ENCODE measurements at places on chromosomes 2 and 18. TPM values are rescaled to one million over a fixed set of nuclear protein-coding genes. Genes with fewer than 3 reads are reported as not detected.

- no peak for DNase-seq
Observed at GRCh38 chr2:28411166-28411755, 18.6 kb downstream of the FOSL2 start.

DNA sequence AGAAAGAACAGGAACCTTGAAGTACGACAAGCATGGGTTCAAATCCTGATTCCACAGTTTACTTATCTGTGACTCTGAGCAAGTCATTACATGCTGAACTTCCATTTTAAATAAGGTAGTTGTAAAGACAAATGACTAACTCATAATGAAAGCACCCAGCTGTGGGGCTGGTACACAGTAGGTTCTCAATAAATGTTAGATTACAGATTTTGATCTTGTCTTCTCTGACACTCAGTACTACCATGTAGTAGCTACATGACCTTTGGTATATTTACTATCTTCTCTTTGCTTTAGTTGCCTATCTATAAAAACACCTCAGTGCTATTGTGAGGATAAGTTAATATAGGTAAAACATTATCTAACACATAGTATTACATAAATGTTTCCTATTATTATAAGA, 3.2 kb downstream of the TRAK2 start:
- DNase-seq = no peak

DNA sequence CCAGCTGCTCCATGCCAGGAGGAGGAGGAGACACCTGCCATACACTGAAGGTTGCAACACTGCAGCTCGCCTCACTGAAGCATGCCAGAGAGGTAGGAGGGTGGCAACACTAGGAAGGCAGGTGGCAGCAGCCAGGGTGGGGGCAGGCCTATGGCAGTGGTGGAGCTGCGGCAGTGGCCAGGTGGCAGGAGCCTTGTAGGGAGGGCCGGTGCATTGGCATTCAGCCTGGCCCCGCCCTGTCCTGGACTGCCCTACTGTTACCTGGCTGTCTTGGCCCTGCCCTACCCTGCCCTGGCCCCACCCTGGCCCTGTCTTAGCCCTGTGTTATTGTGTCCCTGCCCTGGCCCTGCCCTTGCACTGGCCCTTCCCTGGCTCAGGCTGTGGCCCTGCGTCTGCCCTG, 7.4 kb upstream of the ANKRD62 start:
- DNase-seq = no peak

DNA sequence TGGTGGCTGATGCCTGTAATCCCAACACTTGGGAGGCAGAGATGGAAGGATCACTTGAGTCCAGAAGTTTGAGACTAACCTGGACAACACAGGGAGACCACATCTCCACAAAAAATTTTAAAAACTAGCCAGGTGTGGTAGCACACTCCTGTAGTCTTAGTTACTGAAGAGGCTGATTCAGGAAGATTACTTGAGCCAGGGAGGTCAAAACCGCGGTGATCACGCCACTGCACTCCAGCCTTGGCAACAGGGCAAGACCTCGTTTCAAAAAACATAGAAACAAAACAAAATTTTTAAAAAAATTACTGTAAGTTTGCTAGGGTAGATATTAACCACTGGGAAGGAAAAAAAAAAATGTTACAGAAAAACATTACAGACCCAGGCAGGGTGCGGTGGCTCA, 5.8 kb downstream of the ATL2 start:
- no peak for DNase-seq

DNA sequence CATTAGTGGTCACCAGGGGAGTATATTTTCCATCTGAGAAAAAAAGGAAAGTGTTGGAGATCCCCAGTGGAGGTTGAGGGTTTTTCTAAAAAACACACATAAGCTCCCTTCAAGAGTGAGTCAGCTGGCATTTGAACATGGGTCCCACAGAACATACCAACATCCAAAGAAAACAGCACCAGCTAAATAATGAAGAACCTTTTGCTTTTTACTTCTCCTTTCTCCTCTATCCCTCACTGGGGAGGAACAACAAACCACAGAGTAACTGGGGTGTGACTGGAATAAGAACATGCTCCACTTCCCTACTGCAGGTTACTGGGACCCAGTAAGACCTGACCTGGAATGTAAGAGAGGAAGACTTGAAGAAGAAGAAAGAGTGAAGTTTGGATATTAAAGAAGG, 56.5 kb upstream of the RAPH1 start:
- DNase-seq = no peak

DNA sequence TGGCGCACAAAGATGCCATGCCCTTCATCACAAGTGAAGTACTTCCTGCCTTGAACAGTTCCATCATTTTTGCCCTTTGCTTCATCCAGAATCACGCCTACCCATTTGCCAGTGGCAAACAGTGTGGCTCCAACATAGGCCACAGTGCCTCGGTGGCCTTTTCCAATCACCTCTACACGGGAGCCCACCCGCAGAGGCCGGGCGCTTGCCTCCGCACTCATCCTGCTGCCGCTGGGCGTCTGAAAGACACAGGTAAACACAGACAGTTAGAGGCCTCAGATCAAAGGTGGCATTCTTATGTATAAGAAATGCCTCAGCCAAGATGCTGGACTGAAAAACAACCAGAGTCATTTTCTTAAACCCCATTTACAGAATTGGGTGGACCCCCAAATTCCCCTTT, 2.1 kb downstream of the DCTN1 start:
- DNase-seq = no peak

DNA sequence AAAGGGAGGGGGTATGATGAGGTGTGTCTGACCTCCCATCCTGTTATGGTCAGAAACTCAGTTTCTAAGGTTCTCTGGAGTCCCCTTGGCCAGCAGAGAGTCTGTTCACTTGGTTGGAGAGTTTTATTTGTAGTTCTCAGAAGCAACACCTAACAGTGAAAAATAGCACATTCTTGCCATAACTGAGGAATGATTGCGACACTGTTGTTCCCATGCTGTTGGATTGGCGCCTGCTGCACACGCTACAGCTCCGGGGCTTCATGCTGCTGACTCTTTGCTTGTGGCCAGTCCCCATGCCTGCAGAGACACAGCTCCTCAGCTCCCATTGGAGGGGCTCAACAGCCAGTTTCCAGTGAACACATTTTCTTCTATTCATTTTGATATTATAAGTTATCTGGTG, 42.1 kb downstream of the TPGS2 start:
- no peak for DNase-seq

GRCh38 chr2:124482551-124482950, 457.5 kb downstream of the CNTNAP5 start:
- DNase-seq = no peak

- DNase-seq = no peak
Observed at GRCh38 chr2:216535454-216535995, 36.9 kb downstream of the RPL37A start.

DNA sequence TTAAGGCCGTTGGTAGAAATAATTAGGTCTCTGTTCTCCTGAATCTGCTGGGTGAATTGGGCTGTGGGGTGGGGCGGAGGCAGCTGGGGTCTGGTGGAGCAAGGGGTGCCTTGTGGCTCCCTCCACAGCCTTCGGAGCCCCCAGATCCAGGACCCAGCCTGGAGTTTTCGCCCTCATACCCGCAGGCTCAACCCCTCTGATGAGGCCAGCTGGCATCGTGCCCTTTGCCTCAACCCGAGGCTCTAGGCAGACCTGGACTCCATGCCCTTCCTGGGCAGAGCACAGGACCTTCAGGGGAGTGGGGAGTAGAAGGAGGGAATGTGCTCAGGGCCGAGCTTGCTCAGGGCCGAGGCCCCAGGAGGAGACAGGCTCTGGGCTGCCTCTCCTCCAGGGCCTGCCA, 50.3 kb upstream of the SMAD7 start:
- DNase-seq = no peak

DNA sequence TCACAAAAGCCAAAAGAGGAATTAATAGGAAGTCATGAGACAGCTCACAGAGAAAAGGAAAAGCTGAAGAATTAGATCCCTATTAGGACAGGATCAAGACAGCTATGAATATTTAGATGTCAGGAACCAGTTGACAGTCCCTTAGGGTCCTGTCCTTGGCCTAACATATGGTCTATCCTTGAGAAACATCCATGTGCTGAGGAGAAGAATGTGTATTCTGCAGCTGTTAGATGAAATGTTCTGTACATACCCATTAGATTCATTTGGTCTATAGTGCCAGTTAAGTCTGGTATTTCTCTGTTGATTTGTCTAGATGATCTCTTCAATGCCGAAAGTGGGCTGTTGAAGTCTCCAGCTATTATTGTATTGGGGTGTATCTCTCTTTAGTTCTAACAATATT, 37.6 kb upstream of the SLC40A1 start:
- no peak for DNase-seq

DNA sequence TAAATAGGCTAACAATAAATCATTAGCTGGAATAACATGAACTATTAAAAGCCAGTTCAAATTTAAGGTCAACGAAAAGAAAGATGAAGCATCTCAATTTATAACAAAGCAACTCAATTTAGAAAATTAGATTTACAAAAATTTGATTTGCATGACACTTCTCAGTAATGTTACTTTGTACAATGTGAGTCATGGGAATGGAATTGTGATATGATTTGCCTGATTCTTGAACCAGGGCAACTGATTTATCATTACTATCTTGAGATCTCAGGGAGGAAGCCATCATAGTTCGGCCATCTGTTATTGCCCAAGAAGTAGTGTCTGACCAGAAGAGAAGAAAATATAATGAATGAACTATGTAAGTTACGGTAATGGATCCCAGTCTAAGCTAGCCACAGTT, 193.1 kb downstream of the RIT2 start:
- no peak for DNase-seq

GRCh38 chr18:76467371-76468190, 27.5 kb downstream of the ZNF516 start:
- DNase-seq = no peak

DNA sequence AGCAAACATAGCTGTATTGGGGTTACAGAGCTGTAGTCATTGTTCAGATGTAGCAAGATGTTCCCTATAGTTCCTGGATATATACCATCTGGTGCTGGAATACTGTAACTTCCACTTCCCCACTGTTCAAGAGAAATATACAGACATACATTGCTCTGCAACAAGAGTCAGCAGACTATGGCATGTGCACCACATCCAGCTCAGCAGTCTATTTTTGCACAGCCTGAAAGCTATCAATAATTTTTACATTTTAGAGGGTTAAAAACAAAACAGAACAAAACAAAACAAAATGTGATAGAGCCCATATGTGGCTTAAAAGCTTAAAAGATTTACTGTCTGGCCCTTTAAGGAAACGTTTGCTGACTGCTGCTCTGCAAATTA, 31.8 kb upstream of the VIT start:
- DNase-seq = no peak

- DNase-seq = no peak
Observed at GRCh38 chr2:160680974-160681373, 187.4 kb upstream of the RBMS1 start.

DNA sequence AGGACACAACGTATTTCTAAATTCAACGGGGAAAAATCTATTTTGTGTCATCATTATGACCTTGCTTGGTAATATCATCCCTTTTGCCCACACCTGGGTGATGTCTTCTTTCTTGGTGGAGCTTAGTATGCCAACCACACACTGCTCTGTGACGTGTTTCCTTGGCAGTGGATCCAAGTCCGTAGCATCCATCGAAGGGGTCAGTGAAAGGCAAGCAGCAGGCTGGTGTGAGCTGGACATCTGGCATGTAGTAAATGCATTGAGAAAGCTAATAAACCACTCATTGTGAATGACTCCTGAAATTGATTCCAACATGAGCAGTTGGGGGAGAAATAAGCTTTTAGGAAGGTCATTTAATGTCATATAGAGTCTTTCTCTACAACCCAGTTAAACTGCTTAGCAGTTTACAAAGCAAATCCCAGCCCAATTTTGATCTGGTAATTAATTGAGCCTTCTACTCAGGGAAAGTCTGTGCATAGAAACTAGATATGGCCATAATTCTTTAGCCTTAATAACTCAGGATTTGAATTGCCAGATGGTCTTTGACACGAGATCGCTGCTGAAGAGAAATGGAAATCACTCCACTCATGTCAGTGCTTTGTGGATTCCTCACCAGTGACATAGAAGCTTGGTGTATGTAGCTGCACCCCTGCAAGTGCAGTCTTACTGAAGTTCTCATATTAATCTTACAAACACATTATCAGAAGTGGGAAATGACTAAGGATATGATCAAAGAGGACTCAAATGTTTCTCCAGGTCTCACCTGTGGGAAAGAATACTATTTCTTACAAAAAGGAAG, 494.8 kb downstream of the CMPK2 start:
- no peak for DNase-seq

GRCh38 chr2:231039821-231040364, 2.6 kb downstream of the C2orf72 start:
- DNase-seq = no peak

GRCh38 chr2:206798000-206798399, 32.6 kb downstream of the FASTKD2 start:
- no peak for DNase-seq

- no peak for DNase-seq
Observed at GRCh38 chr2:157271590-157272203, 14.2 kb downstream of the GALNT5 start.

POMC gene
- total RNA-seq = 3.4 TPM

DRC1 gene
- not detected for total RNA-seq

POLE4 gene
- 60.7 TPM for total RNA-seq

ING5 gene
- 70.6 TPM for total RNA-seq

SLC5A7 gene
- total RNA-seq = not detected

REG1A gene
- total RNA-seq = not detected

LRATD1 gene
- total RNA-seq = not detected

TIGD1 gene
- 3.2 TPM for total RNA-seq

RGPD4 gene
- not detected for total RNA-seq

ITGA6 gene
- 36.9 TPM for total RNA-seq

APOB gene
- not detected for total RNA-seq

RAB6C gene
- total RNA-seq = not detected

MLPH gene
- total RNA-seq = not detected
